ENCODE measurements at places on chromosomes 6 and 20.

DNA sequence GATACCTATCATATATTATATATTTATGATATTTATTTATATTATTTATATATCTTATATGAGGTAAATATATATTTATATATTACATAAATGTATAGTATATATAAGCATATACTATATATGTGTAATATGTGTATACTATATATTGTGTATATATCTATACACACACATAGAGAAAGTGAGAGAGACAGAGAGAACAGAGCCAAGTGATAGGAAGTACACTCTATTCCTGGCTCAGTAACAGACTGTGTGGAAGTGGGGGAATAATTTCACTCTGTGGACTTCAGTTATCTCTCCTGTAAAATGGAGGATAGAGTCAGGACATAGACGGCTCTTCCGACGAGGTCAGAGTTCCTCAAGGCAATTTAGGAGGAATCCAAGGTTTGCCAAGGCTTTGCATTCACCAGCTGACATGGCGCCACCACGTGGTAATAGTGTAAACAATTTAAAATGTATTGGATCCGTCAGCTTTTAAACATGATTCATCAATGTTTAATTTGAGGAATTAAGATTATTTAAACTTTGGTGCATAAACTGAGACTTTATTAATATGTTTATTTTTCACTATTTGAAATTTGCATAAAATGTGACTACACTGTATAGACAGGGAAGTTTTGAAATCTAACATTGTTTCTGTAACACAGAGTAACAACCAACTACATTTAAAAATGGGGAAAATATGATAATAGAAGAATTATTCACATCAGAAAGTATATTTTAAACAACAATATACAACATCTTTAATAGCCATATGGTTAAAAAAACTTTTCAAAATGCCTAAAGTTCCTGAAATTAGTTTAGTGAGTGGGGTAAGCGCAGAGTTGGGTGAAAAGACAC is 75.4 kb upstream of the TMEM244 start:
- DNase-seq: peak; percentile 92

GRCh38 chr6:136127873-136128272 is 122.2 kb downstream of the MTFR2 start:
- no peak for DNase-seq

DNA sequence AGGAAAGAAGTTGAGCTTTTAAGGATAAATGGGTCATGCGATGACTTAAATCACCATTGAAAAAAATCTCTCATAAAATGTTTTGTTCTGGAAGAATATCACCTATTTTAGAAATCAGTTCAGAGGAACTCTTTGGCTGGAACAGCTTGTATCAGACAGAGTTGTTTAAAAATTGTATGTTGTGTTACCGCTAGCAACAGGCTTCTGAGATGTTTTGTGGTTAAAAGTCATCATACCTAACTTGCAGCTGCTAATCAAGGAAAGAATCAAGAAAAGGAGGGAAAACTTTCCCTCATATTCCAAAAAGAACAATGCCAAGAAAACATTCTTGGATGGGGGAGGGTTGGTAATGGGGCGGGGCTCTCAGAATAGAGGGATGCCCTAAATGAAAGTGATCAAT is 220.7 kb upstream of the CITED2 start:
- no peak for DNase-seq

GRCh38 chr6:80179695-80180094 is 73.2 kb downstream of the BCKDHB start:
- no peak for DNase-seq

- no peak for DNase-seq
Observed at GRCh38 chr20:64093013-64093503, 8.9 kb upstream of the LKAAEAR1 start.

DNA sequence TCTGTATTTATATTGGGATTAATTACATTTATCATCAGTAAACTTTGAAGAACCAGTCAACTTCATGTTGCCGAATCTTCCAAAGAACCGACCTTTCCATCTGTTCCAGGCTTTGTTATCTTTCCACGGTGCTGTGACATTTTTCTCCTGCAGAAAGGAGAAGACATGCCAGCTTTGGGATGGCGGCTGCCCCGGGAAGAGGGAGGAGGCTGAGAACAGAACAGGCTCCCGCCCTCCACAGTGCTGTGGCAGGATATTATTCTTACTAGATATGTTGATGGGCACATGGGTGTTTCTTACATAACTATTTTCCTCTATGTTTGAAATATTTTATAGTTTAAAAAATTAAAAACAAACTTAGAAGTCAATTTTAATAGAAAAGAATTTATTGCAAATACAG is 44.9 kb downstream of the GINS1 start:
- DNase-seq: no peak

- DNase-seq: peak; percentile 31
Observed at GRCh38 chr20:61719691-61720347, 345.9 kb downstream of the TAF4 start.

- DNase-seq: peak; percentile 31
Observed at GRCh38 chr20:8043687-8044282, 24.2 kb upstream of the TMX4 start.

- peak; percentile 86 for DNase-seq
Observed at GRCh38 chr20:54123587-54124180, 50.1 kb downstream of the CYP24A1 start.

GRCh38 chr6:55980627-55981211 is 105.3 kb upstream of the BMP5 start:
- peak; percentile 81 for DNase-seq

GRCh38 chr20:35398660-35399144 is 13.1 kb downstream of the UQCC1 start:
- DNase-seq: no peak

GRCh38 chr6:114064862-114065261 is 93.9 kb upstream of the HDAC2 start:
- no peak for DNase-seq

- peak; percentile 58 for DNase-seq
Observed at GRCh38 chr6:159608961-159609651, 83.9 kb downstream of the SOD2 start.

DNA sequence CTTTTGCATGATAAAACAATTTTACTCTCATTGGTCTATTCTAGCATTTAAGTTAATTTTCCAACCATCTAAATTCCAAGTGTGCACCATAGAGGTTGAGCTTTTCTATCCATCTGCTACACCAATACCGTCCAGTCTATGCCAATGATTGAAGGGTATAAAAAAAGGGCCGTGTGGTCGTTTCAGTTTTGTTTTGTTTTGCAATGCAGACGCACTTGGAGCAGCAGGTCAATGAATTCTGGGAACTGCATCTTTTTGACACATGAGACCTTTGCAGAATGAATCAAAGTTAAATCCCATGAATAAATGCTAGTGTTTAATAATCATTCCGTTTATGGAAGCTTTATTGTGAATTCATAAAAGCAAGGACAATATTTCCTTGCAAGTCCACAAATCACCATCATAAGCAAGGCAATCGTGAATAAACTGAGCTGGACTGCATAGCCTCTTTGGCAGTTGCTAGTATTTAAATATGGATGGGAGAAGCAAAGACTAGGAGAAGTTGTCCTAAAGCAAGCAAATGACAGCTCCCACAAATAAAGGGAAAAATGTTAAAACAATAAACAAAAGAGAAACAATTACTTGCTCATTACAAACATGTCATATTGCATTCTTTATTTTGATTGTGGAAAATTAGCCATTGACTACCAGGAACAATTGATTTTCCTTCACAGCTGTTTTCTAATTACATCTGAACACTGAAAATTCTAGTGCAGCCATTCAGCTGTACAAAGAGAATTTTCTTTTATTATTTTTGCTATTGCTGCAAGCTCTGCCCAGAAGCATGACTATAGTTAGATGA is 649.7 kb upstream of the GJE1 start:
- DNase-seq: peak; percentile 22

GRCh38 chr6:12873691-12874090 is 157.1 kb downstream of the PHACTR1 start:
- DNase-seq: no peak

- DNase-seq: no peak
Observed at GRCh38 chr6:20746024-20746423, 211.8 kb downstream of the CDKAL1 start.

DNA sequence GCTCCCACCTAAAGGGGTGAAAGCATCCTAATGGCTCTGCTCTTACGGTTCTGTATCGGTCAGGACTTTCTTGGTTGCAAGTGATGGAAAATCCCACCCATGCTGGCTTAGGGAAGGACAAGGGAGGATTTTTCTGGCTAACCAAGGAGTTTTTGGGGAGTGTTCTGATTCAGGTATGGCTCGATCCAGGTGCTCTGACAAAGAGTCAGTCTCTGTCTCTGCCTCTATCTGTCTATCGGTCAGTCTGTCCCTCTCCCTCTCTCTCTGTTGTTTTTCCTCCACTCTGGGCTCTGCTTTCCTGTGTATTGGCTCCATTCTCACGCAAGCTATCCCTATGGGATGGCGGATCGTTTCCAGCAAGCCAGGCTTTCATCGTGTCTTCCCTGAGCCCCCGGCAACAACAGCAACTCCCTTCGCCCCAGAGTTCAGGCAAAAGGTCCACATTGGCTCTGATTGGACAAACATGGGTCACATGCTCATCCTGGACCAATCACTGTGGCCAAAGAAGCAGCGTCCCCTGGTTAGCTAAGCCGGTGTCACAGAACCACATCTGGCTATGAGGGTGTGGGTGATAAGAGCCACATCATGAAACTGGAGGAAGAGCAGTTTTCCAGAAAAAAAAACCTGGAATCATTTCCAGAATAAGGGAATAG is 160.3 kb downstream of the BMP7 start:
- no peak for DNase-seq
